RPMI7951 (cell line): ENCODE measurements at places on chromosomes 11 and 22.
A peak's percentile ranks its signal among the peaks of the same experiment; 100 is the strongest.

DNA sequence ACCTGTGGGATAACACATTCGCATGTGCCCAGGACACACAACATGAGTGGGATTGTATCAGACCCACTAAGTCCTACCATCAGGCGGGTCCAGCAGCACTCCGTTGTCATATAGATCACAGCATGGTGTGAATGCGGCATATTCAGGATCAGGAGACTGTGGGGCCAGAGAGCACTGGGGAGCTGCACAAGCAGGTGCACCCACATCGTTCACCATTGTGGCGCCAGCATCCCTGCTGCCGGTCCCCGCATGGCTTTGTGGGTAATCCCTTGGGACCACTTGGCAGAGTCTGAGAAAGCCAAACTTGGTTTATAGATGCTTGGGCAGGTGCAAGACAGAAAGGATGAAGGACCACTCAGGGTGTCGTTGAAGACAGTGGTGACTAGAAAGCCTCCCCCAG lies 201.6 kb upstream of the B3GAT1 start:
- DNase-seq, result no peak

GRCh38 chr22:22706253-22706915 lies 62.0 kb downstream of the GGTLC2 start:
- no peak for DNase-seq

- DNase-seq, result no peak
Observed at GRCh38 chr11:121508449-121508848, 55.7 kb upstream of the SORL1-AS1 start.

DNA sequence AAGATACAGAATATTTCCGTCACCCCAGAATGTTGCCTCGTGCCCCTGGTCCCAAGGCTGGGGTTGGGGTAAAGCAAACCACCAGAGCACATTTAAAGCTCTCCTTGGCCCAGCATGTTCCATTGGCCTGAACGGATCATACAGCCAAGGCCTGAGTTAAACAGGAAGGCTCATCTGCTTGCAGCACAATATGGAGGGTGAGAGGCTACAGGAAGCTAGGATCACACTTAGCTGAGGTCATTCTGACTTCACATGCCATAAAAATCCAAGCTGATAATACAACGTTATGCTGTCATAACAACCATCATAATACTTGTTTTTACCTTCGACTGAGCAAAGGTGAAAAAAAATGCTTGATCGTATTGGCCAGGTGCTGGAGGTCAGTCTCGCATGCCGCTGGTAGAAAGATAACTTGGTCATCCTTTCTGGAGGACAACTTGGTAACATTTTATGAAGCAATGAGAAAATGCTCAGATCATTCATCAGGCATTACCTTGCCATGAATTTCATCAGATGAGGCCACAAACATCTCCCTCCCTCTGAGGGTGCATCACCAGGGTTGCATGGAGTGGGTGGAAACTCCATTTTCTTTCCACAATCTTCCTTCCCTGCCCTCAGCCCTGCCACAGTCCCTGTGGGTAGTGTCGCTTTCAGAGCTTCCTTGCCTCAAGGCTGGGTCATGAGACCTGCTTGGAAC lies 31.9 kb upstream of the RTL6 start:
- DNase-seq, result no peak

DNA sequence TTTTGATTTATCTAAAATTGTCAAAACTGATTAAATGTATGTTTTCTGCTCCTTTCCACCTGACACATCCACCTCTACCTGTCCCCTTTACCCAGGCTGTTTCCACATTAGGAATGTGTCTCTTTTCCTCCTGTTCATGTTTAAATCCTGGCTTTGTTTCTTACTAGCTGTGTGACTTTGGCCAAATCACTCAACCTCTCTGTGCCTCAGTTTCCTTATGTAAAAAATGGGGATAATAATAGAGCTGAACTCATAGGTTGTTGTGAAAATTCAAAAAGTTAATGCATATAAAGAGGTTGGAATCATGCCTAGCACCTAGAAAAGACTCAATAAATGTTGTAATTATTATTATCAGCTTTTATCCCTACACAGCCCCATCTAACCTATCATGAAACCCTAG lies 136.8 kb downstream of the NXPE2 start:
- no peak for DNase-seq

DNA sequence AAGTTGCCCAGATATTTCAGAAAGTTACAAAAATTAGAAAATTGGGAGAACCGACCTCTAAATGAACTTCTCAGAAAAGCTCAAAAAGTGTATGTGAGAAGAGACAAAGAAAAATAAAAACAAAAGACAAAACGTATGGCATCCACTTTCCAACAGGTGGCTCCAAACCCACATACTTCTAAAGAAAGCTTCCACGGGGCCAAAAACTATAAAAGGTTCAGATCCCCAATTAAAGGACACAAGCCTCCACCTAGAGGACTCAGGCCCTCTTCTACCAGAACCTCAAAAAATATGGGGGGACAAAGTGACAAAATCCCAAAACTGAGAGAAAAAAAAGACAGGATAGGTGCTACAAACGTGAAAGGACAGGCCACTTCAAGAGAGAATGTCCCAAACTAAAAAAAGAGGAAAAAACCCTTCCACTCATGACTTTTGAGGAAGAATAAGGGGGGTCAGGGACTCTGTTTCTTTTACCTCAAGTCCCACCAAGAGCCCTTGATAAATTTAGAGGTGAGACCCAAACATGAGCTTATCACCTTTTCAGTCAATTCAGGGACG lies 8.8 kb downstream of the SCGB2A1 start:
- DNase-seq, result no peak

DNA sequence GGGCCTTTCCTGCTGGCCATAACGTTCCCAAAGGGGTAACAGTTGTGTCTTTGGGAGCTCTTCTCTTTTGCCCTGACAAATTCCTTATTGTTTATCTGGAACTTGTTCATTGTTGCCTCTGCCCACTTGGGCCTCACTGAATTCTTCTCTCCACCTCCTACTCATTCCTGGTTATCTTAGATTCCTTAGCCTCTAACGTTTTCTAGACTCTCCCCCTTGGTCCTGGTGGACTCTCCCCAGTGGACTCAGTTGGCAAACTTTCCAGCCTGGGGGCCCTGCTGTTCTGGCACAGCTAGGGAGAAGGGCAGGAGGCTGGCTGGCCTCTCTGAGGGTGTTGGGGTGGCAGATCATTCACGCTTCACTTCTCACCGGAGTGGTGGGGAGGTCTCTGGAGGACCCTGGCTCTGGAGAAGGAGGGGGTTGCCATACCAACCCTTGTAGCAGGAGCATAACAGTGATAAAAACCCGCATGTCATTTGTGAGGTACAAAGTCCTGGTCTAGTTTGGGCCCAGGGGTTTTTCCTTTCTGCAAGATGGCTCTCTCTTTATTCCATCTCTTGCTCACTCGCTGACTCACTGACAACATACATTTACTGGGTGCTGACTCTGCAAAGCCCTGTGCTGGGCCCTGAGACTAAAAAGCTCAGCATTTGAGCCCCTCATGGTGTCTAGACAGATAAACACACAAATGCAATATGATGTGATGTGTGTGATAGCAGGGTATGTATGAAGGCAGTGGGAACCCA lies 39.7 kb downstream of the YWHAH start:
- no peak for DNase-seq

- peak; percentile 70 for DNase-seq
Observed at GRCh38 chr11:68373815-68374501, 61.6 kb downstream of the LRP5 start.
